ENCODE measurements at places on chromosomes 1 and 21.
A peak's percentile ranks its signal among the peaks of the same experiment; 100 is the strongest.

- no peak for DNase-seq
Measured at GRCh38 chr1:10910681-10911489, 101.6 kb upstream of the TARDBP start.

DNA sequence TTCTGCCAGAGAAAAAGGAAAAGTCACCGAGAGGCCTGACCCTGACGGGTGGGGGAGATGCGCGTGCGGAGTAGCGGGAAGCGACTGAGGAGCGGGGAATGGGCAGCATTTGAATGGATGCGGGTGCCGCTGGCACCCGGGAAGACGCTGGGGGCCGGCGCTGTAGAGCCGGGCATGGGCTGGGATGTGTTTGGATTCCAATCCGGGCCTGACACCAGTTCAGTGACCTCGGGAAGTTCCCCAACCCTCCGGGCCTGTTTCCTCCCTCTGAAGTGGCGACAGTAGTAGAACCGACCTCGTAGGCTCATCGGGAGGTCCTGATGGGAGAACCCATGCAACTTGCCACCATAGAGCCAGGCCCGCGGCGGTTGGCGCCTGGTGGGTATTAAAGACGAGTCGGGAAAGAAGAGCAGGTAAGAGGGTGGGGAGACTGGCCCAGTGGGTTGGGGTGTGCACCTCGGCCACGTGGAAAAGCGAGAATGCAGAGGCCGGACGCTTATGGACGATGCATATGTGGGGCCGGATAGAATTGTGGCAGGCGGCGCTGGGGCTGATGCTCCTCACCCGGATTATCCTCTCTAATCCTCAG is 642 bp upstream of the SLC16A1 start:
- DNase-seq = peak; percentile 26

- DNase-seq = no peak
Measured at GRCh38 chr1:25771221-25772114, 28.5 kb upstream of the SELENON start.

DNA sequence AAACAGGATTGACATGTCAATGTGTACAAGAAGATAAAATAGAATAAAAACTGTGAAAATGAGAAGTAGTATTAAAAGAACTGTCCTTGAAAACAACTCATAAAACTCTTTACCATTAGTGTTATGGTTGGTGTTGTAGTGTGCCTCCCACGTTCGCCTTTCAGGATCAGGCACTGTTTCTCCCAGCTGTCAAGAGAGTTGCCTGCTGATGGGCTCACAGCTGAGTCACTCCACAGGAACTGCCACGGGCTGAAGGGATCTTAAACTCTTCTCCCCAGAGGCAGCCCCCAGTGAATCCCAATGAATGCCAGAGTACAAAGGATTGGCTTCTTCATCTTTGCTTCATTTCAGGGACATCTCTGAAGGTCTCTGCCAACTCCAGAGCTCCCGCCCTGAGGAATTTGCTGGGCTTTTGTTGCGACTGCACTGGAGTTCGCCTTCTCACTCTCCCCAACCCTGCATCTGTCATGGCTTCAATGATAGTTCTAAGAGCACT is 119.6 kb downstream of the ADGRL2 start:
- DNase-seq = no peak

- no peak for DNase-seq
Measured at GRCh38 chr1:191065346-191065745, 587.7 kb upstream of the BRINP3 start.

DNA sequence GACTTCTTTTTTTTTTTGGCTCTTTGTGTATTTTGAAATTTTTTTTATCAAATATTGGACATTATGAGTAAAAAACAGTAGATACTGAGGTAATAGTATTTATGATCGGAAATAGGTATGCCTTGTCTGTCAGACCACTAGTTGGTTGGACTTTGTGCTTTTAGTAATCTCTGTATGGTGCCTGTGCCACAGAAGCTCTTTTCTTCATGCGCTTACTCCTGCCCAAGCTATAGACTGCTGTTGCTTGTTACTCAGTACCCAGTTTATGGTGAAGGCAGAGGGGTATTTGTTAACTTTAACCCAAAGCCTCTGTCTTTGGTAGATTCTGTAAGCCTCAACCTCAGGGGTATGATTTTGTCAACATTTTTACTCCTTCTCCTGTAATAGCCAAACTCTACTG is 8.6 kb downstream of the SLC30A7 start:
- no peak for DNase-seq

GRCh38 chr21:36915014-36915695 is 51.3 kb downstream of the HLCS start:
- no peak for DNase-seq

- DNase-seq = no peak
Measured at GRCh38 chr1:201350884-201351283, 26.6 kb downstream of the TNNT2 start.

DNA sequence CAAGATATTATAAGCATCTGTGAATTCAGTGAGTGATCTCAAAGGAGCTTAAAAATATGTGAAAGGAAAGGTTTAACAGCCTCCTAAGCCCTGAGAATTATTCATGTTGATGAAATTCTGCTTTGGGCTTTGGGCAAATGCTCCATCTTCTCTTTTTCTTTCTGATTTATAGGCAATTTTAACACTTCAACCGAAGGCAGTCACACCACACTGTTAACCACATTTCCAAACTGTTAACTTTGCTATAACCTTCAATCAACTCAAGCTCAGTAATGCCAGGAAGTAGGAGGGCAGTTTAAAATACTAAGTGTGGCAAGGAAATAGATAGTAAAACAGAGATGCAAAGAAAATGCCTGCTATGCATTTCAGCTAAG is 54.4 kb upstream of the NEK7 start:
- no peak for DNase-seq

DNA sequence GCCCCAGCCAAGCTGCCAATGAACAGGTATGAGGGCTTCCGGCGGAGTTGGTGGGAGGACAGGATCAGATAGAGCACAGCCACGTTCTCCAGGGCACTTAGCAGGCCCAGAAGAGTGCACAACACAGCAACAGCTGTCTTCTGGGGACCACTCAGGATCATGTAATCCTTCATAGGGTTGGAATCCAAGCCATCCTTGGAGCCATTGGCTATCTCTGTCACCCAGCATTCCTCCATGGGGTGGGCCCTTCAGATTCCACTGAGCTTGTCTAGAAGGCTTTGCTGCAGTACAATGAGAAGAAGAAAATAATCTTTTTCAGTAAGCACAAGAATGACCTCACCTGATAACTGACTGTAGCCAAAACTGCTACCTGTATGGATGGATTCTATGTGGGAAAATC is 7.3 kb upstream of the FUCA1 start:
- no peak for DNase-seq

DNA sequence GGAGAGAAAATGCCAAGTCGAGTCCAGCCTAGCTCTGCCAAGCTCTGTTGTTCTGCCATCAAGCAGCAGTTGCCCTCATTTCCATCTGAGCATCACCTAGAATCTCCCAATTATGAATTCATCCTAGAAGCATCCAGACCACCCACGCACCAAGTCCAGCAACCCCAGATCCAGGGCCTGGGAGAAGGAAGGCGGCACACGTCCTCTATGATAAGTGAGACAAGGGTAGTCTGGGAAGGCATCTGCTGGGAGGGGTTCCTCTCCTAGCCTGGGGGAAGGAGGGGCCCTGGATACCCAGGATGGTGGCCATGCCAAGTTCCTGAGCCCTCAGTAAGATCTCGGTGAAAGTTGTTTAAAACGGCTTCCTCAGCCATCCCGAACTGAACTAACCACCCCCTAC is 70.7 kb downstream of the VWA5B1 start:
- DNase-seq = no peak

- DNase-seq = no peak
Measured at GRCh38 chr21:34706337-34706736, 37.5 kb downstream of the CLIC6 start.

GRCh38 chr21:37842163-37842919 is 73.9 kb downstream of the KCNJ6 start:
- DNase-seq = no peak

GRCh38 chr1:222920169-222920568 is 105.3 kb downstream of the DISP1 start:
- no peak for DNase-seq

DNA sequence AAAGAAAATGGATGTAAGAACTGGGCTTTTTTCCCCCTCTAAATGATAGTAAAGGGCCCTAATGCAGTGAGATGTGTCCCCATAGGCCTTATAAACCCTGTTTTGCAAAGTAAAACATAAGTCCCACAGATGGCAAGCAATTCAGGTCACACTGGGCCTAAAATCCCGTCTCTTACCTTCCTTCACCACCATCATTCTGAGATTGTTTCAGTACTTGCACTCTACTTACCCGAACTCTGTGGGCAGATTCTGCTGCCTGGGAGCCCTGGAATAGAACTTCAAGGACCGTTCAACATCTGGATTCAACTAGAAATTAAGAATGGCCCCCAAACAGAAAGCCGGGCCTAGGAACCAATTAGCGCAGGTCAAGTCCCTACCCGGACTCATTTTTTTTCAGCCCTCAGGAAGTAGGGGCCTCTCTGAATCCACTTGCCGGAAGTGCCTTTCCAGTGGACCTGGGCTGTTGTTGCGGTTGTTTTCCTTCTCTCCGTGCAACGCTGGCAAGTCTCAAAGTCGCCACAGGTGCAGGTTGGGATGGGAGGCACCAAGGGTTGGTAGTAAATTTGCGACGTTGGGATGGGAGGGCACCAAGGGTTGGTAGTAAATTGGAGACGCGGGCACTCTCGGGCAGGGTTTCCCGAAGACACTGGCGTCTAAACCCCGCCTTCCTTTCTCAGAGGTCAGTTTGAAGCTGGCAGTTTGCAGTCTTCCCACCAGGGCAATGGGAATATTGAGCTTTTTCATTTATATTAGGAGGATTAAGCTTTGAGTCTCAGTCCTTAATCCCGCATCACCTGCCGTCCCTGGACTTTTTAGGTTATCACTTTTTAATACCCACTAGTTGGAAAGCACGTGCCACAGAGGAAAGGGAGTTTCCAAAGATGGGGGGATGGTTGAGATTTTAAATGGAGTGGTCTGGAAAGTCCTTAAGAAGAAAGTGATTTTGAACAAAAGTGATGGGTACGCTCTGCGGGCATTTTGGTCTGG is at the start of gene TMEM69:
Gene TMEM69 (plus strand): TSS at position 428 of the 987 bp plus-strand sequence. CDS start 2,888 bp downstream, outside the sequence.
- peak; percentile 62 for DNase-seq

- DNase-seq = no peak
Measured at GRCh38 chr21:21188513-21189195, 190.4 kb downstream of the NCAM2 start.

GRCh38 chr21:42189860-42190485 is 29.0 kb upstream of the ABCG1 start:
- no peak for DNase-seq

GRCh38 chr1:23792151-23792945 is 1.4 kb downstream of the LYPLA2 start:
- no peak for DNase-seq

DNA sequence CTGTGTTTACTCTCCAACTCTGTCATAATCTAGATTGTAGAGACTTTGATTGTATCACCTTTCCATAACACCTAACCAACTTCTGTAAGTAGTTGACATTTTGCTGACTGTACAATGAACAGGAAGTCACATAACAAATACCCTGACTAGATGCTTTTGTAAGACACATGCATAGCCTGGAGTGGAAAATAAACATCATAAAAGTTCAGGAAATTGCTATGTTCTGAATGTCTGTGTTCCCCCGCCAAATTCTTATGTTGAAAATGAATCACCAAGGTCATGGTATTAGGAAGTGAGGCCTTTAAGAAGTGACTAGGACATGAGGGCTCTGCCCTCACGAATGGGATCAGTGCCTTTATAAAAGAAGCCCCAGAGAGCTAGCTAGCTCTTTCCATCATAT is 40.4 kb upstream of the ZSWIM5 start:
- DNase-seq = no peak

GRCh38 chr1:114274621-114275317 is 121.1 kb upstream of the SYT6 start:
- no peak for DNase-seq

DNA sequence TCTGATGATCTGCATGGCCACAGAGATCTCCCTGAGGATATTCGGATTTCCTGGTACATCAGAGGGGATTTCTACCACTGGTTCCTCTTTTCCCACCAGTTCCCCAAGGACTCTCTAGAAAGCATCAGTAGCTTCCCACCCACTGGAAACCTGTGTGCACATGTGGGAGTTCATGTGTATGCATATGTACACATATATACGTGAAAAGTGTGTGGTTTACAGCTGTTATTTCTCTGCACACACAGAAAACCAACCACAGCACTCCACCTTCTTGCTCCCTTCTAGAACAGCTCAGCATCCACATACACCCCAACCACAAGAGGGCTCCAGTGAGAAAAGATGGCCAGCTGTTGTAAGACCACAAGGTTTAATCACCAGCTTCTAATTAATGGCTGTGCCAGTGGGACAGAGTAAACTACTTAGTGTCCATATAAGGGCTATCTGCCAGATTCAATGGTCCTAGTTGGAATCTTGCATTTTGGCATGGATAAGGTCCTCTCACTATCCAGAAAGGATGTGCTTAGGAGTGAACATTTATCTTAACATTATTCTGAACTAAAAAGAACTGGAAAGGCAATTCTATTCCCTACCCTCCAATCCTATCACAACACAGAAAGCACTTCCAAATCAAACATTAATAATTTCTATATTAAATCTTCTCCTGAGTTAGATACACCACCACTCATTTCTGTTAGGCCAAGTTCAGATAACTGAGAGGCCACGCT is 24.1 kb downstream of the GPR3 start:
- DNase-seq = no peak

GRCh38 chr1:202589190-202589930 is 120.9 kb downstream of the SYT2 start:
- DNase-seq = no peak

GRCh38 chr1:243850452-243851256 is 611 bp upstream of the AKT3 start:
- peak; percentile 88 for DNase-seq

DNA sequence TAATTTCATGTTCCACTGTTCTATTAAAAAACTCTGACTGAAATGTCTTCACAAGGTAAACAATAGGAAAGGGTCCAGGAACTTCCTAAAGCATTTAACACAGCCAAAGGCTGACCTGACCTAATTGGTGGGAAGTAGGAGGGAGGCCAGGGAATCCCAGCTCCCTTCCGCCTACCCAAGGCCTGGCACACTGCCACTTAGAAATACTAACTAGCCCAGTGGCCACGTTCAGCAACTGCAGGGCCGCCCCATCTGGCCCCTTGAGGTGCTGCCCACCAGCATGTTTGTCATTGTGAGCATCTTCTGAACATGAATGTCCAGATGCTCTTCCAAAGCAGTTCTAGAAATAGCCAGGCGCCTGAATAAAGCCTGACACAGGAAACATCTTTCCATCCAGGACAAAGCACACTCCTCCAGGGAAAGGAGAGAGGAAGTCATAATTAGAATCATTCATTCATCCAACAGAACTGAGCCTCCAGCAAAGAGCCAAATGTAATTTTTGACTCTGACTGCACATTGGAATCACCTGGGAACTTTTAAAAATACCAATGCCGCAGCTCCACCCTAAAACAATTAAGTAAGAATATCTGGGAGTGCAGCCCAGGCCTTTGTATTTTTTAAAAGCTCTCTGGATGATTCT is 44.6 kb upstream of the BCL9 start:
- no peak for DNase-seq

GRCh38 chr21:32338209-32338921 is 39.7 kb downstream of the MRAP start:
- no peak for DNase-seq

DNA sequence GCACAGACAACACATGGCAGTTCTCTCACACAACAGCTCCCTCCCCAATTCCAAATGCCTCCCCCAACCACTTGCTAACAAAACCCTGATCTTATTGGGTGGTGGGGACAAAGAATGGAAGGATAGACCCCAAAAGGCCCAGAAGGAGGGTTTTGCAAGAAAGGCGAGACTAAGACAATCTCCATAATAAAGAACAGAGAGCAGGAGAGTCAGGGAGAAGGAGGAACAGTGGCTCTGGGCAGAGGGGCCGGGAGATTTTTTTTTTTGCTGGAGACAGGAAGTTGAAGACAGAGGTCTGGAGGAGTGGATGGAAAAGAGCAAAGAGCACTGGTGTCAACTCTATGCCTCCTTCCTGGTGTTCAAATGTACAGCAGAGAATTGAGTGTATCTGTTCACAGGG is 6.5 kb upstream of the C1QA start:
- no peak for DNase-seq

Measured in T-helper 17 cell (primary cell).